CD8-positive, alpha-beta memory T cell (primary cell): ENCODE measurements at places on chromosomes 16 and 17. TPM values are rescaled to one million over a fixed set of nuclear protein-coding genes. Genes with fewer than 3 reads are reported as not detected.

- no peak for DNase-seq
Observed at GRCh38 chr17:16980813-16981731, 9.2 kb upstream of the TNFRSF13B start.

DNA sequence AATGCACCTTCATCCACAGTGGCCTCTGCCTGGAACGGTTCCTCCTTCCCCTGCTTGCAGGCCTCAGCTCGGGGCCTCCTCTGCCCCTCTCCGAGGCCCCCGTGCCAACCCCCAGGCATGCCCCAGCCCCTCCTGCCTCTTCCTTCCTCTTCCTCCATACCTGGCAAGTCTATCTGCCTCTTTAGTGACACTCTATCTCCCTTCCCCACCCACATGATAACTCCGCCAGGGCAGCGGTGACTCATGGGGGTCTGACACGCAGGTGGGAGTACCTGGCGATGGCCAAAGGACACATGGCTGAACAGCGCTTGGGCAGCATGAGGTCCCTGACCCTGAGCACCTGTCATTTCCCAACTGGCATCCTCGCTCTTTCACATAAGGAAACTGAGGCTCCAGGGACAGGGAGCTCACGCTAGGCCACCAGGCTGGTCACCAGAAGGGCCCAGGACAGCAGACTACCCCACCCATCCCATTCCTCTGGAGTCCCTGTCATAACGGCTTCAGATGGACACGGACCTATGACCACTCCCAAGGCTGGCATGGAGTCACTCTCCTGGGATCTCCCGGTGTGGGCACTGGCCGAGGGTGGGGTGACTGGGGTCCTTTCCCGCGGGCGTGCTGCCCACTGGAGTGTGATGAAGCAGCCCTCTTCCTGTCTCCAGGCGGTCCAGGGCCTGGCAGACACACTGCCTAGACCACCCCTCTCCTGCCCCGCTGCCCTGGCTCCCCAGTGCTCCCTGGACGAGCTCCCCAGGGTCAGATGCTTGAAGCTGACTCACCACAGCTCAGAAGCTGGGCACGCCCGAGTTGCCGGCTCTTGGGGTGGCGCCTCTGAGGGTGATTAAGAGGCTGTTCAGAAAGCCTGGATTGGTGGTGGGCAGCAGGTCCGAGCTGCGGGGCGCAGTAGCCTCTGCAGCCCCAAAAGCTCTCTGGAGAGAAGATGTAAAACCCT is 100.6 kb downstream of the ENGASE start:
- DNase-seq = no peak

Gene MT1G
- polyA plus RNA-seq = not detected

GRCh38 chr16:62392698-62393097 is 356.5 kb upstream of the CDH8 start:
- DNase-seq = no peak

Gene TEX19
- not detected for polyA plus RNA-seq

DNA sequence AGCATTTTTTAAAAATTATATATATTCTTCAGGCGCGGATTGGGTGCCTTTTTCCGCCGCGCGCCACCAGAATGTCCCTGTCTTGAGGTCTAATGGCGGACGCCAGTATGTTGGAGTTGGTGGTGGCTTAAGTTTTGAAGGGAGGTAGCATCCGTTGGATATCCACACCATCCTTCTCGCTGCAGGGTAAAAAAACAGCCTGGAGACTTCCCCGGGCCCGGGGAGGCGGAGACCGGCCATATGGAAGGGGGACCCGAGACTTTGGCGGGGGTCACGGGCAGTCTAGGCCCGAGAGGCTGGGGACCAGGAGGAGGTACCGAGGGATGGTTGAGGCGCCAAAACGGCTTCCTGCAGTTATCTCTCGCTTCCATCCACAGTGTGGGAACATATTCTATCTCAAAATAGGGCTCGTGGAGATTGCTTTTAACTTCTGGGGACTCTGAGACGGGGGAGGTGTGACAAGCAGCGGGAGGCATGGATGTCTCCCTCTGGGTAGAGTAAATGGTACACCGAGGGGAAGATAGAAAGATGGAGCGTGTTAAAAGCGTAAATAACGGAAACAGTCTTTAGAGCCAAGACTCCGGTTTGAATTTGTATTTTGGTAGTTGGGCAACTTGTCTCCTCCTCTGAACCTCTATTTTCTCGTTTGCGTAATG is at the start of gene SF3B3:
Gene SF3B3 (plus strand): TSS at position 74 of the 656 bp plus-strand sequence. CDS start 2,841 bp downstream, outside the sequence.
- DNase-seq = no peak

DNA sequence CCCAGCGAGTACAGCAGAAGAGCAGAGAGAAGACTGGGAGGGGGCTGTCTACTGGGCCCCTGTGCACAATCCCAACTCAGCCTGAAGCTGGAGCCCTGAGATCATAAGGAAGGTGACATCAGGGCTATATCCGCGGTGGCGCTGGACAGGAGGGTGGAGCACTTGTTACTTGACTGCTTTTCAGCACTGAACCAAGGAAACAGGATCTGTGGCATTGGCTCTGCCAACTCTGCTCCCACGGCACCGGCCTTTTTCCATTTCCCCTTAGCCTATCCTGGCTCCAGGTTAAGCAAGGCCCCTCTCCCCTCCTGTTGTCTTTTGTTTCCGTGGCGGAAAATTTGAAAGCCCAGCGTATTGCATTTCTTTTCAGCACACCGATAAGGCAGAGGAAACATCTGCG is 125.0 kb upstream of the IRX3 start:
- DNase-seq = no peak

DNA sequence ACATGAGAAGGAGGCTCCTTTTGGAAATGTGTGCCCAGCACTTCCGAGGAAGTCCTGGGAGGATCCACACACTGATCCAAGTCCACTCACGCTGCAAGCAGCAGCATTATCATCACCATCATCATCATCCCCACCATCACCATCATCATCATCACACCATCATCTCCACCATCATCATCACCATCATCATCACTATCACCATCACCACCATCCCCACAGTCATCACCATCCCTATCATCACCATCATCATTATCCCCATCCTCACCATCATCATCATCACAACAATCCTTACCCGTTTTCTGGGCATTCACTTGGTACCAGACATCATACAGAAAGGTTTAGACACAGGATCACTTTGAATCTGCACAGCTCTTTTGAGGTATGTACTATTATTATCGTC is 47.8 kb upstream of the ACSF3 start:
- no peak for DNase-seq
